ENCODE measurements at places on chromosomes 6 and 20. TPM values are rescaled to one million over a fixed set of nuclear protein-coding genes. Genes with fewer than 3 reads are reported as not detected.

DNA sequence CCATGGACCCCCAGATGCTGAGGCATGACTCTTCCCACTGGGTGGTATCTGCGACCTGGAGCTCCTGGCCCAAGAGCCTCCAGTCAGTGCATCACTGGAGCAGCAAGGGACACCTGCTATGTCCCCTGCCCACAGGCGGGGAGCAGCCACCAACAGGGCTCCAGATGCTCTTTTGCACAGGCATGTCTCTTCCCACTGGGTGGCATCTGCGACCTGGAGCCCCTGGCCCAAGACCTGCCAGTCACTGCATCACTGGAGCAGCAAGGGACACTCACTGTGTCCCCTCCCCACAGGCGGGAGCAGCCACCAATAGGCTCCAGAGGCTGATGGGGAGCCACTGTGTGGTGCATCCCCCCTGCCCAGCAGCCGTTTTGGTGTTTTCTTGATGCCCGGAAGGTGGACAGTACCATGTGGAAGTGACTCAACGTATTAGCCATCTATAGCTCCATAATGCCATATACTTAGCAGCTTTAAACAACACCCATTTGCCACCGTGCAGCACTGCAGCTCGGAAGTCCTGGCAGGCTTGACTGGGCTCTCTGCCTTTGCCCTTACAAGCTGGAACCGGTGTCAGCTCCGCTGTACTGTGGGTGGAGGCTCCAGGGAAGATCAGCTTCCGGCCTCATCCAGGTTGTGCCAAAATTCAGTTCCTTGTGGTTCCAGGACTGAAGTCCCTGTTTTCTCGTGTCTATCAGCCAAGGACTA, 124.9 kb upstream of the CST7 start:
- no peak for DNase-seq

DNA sequence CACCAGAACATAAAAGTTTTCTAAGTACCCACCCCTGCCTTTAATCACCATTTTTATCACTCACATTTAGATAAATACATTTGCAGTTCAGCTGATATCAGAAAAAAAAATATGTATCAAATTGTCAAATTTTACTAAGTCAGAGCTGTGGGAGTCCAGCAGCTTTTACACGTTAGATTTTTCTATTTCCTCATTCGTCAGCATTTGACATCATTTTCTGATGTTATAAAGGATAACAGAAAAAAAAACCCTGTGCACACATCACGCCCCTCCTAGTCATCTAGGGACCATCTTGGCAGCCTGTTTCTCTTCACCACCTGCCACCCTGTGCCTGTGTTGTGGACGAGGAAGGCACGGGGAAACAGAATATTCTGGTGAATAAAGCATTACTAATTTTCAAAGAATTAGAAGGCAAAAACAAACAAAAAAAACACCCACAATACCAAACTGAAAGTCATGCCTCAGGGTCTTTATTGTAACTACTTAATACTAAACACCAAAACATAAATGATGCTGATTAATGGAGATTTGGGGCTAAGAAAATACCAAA, 12.4 kb downstream of the B4GALT5 start:
- DNase-seq = no peak

- DNase-seq = no peak
Measured at GRCh38 chr6:7138046-7138531, 30.3 kb downstream of the RREB1 start.

GRCh38 chr6:138654715-138655634, 118.6 kb upstream of the CCDC28A start:
- DNase-seq = peak; percentile 50

GRCh38 chr6:68196645-68197044, 438.4 kb upstream of the ADGRB3 start:
- DNase-seq = no peak

DNA sequence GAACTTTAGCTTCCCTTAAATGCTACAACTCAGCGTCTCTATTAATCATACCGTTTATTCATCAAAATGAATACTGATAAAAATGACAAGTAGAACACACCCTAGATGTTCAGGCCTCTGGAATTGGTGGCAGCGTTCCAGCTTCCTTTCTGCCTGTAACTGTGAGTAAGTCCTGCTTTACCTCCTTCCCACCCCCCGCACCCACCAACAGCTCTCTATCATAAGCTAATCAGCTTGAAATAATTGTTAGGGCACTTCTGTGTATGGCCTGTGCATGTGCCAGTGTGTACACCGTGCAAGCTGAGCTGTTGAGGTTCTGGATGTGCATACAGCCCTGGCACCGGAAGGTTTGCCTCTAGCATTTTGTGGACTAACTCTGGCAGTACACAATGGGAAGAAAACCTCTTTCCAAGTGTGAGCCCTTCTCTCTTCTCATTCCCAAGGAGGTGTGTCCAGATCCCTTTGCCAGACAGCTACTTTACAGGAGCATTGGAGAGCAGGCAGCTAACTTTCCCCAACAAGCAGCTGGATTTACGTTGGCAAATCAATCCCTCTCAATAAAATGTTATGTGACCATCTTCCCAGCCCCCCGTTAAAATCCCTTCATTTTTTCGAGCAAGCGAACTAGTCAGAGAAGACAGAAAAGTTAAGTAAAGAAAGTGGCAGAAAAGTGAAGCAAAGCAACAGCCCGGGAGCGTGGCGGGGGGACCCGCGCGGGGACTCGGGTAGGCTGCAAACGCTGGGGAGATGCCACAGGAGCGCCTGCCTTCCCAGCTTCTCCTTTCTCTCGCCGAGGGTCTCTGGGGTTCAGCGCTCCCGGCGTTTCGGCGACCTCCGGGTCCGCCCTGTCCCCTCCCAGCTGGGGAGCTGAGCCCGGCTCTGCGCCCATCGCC, 803 bp upstream of the ADGRG6 start:
- DNase-seq = no peak

DNA sequence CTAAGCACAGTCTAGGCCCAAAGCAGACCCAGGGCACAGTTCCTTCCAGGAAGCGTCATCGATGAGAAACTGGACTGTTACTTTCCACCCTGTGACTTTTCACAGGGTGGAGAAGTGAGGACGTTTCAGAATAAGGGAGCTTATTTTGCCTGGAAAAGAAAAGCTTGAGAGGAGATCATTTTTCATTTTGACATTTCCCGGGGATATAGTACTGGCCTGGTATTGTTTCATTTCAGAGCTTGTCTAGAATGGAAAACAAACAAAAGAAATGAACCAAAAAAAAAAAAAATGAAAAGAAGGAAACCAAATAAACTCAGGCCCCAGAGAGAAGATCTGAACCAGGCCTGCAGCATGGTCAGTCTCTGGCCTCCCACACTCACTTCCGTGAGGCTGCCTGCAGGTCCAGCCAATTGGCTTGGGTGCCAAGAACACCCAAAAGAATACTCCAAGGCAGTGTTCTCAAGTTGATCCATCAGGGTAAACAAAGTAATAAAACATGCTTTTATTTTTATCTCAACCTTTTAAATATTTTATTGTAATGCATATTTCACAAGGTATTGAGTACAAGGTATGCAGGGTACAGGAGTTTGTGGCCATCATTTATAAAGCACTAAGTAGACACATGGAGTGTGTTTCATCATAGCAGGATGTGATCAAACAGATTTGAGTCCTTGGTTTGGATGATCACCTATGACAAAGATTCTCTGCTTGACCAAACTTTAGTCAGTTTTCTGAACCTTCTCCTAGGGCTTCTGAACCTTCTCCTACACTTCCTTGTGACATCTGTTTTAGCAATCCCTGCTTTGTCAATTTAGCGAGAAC, 176.9 kb upstream of the GGTLC1 start:
- DNase-seq = no peak

- DNase-seq = no peak
Measured at GRCh38 chr6:138795809-138796603, at the start of gene ECT2L. Gene ECT2L, plus strand, starts transcription at chr6:138796087. Its CDS starts 17,188 bp downstream, at chr6:138813275.

GRCh38 chr6:138107752-138108592, 753 bp upstream of the PERP start:
- DNase-seq = no peak

GRCh38 chr6:136511397-136511796, 38.8 kb downstream of the MAP7 start:
- no peak for DNase-seq

DNA sequence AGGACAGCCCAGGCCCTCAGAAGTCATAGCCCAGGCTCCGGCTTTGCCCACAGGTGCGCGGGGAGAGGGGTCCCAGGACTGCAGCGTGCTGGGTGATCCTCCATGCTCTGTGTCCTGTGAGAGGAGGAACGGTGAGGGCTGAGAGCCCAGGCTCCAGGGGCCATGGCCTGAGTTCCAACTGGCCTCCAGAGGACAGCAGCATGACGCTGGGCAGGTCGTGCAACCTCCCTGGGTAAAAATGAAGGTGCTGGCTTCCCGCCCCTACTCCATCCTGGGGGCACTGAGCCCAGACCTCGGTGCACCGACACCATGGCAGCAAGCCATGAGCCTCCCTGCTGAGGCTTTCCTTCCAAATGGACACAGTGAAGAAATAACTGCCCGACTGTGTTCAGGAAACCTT, 305.4 kb downstream of the TAF4 start:
- no peak for DNase-seq

DNA sequence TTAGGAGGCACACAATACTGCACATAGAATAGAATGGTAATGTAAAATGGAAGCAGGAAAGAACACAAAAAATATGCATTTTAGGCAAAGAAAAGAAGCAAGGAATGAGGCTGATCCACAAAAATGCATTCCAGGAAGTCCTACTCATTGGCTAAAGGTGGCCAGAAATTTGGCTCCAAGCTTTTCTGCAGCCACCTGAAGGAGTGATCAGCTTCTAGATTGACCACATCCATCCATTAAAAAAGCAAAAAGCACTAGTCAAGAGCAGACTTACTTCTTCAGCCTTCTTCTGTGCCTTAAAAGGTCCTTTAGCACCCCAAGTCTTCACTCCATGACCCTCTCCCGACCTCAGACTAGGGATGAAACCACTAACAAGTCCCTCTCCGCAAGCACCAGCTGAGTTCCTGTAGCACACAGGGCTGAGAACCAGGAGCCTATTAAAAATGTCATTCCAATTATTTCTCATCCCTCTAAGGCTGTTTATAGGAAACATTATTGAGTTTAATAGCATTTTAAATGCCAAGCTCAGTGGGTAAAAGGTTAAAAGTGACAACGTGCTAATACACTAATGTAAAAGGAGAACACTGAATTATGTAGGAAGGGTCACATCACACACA, 36.5 kb downstream of the TRAM2 start:
- no peak for DNase-seq

GRCh38 chr6:42158631-42159030, 14.5 kb upstream of the GUCA1A start:
- no peak for DNase-seq

GRCh38 chr6:146041282-146041681, 12.4 kb downstream of the GRM1 start:
- no peak for DNase-seq

DNA sequence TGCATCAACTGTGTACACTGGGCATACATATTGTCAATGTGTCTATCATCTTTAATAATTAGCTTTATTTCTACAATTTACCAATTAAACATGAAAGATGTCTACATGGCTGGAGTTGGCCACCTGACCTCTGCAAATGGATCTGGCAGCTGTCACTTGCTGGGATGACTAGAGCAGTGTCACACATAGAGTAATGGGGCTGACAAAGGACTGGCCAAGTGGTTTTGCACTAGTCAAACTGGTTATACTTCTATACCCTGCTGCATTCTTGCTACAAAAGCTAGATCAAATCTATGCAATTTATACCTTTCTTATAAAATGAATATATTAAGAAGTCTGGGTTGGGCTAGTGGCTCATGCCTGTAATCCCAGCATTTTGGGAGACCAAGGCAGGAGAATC, 99.3 kb downstream of the SESN1 start:
- no peak for DNase-seq

DNA sequence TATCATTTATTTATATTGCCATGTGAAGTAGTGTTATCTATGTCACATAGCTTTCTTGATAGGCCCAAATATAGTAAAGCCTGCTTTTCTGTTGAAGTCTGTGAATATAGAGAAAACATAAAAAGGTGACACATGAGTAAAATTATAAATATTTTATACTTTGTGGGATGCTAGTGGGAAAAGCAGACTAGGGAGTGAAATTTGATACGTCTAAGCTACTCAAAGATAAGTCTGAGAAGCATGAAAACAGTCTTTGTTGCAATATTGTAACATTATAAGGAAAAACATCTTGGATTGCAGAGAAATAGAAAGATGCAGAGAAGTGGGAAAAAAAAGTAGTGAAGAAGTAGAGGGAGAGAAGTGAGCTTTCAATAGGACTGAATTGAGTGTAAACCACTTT, 75.4 kb downstream of the ZNF292 start:
- DNase-seq = no peak

GRCh38 chr6:147974376-147974775, 368.3 kb upstream of the SASH1 start:
- DNase-seq = no peak

GRCh38 chr6:30963641-30964040, 19.9 kb upstream of the MUC21 start:
- DNase-seq = no peak

GRCh38 chr6:24321538-24322162, 36.2 kb downstream of the DCDC2 start:
- no peak for DNase-seq

DNA sequence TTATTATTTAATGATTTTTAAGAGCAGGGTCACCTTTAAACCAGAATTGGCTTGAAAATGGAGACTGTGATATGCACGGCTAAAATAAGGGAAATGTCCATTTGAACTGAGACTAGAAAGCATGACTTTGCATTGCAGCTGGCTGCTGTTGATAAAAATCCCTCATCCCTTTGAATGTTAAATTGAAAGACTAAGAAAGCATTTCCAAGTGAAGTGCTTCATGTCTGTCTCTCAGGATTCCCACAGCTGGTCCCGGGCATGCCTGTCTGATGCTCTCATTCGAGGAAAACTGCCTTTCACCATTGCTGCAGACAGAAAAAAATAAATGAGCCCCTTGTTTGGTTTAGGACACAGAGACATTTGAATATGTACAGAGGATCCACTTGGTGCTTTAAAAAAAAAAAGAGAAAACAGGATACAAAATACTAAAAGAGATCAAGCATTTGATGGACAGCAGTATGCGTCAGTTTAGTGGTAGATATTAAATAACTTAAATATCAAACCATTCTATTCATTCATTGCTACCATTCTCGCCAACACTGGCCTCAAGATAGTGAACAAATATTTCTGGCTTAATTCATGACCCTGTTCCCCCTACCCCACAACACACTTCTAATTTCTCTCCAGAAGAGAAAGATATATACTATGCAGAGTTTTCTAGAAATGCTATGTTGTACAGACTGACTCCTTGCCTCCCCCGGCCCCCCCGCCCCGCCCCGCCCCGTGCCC, 55.0 kb downstream of the TBC1D7 start:
- no peak for DNase-seq

Gene ZSCAN31
- polyA plus RNA-seq = 3.4 TPM

Gene TNFRSF6B
- 0.65 TPM for polyA plus RNA-seq

Gene IL17A
- polyA plus RNA-seq = not detected

Gene DLL1
- 0.12 TPM for polyA plus RNA-seq

Gene SAMD5
- polyA plus RNA-seq = not detected

Gene CST7
- not detected for polyA plus RNA-seq

Gene CYP39A1
- not detected for polyA plus RNA-seq

Gene DPPA5
- not detected for polyA plus RNA-seq

Gene SENP6
- 39.0 TPM for polyA plus RNA-seq

Gene TFAP2A
- not detected for polyA plus RNA-seq

Gene TM9SF4
- polyA plus RNA-seq = 23.3 TPM

Gene PAX1
- polyA plus RNA-seq = not detected

Gene CDSN
- not detected for polyA plus RNA-seq

Gene R3HDML
- polyA plus RNA-seq = not detected

Gene GJA1
- polyA plus RNA-seq = 0.09 TPM

Gene SYCP2
- not detected for polyA plus RNA-seq
